Head of caudate nucleus (tissue), 42 donors: ENCODE measurements at places on chromosomes 11 and 22.

DNA sequence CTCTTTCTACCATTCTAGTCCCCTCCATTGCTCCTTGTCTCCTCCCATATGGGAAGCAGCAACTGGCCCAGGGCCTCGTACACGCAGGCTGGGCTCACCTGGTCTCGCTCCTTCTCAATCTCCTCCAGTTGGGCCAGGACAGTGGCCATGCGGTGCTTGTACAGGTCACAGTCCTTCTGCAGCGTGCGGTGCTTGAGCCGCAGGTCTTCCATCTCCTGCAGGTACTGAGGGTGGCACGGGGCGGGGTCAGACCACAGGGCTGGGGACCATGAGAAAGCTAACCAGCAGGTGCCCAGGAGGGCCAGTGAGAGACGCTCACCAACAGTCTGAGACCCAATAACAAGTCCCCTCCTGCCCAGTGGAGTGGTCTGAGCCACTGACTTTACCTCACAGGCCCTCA, 11.5 kb downstream of the CARD10 start:
- no peak for DNase-seq

- no peak for DNase-seq
Observed at GRCh38 chr11:66976028-66976467, 944 bp downstream of the C11orf86 start.

- no peak for DNase-seq
Observed at GRCh38 chr11:65629579-65629978, 8.3 kb upstream of the SIPA1 start.

DNA sequence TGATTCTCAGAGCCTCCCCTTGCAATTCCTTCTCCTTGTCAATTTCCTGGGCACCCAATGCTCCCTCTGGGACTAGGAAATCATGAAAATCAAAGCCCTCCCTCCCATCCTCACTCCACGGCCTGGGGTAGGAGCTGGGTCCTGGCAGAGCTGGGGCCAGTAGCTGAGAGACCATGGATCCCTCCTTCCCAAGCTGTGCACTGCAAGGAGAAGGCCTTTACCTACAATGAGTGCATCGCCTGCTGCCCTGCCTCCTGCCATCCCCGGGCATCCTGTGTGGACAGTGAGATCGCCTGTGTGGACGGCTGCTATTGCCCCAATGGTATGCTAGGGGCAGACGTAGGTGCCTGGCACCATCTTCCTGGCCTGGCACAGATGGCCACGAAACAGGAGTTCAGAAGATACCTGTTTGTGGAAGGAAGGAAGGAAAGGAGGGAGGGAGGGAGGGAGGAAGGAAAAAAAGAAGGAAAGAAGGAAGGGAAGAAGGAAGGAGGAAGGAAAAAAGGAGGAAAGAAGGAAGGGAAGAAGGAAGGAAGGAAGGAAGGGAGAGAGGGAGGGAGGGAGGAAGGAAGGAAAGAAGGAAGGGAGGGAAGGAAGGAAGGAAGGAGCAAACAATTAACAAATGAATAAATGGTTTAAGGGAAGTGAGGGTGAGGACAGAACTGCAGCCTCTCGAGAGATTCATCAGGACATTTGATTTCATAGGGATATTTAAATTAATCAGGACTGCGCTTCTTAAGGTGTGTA, 12.5 kb downstream of the OTOG start:
- no peak for DNase-seq

- DNase-seq: no peak
Observed at GRCh38 chr22:41687901-41688364, 734 bp downstream of the SNU13 start.

GRCh38 chr11:1399386-1400316, 9.9 kb downstream of the BRSK2 start:
- no peak for DNase-seq

DNA sequence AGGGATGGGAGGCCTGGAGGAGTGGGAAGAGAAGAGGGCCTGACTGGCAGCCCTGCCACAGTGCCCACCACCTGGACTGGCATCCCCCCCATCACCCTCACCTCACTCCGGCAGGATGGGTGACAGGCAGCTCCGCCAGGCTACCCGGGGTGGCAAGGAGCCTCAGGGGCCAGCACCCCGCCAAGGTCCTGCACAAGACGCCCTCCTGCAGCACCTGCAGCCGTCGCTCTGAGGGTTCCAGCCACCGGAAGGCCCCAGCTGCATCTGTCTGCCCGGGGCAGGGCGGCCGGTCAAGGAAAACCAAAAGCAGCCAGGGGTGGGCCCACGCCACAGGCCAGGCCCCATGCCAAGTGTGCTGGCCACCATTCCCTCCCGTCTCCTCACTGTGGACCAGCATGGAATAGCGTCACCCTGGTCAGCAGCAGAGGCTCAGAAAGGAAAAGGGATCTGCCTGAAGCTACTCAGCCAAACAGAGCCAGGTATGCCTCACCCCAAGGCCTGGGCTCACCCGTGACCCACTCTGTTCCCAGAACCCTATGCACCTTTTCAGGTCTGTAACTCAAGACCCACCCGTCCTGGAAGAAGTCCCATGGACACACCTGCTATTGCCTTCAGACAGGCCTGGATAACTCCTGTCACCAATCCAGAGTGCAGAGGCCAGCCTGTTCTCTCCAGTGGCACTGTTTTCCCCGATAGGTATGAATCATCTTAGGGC, 7.0 kb downstream of the RHBDD3 start:
- DNase-seq: no peak

- DNase-seq: no peak
Observed at GRCh38 chr11:38416141-38416540, 1818.1 kb upstream of the RAG2 start.

GRCh38 chr22:27404441-27404840, 397.1 kb downstream of the MN1 start:
- no peak for DNase-seq

- no peak for DNase-seq
Observed at GRCh38 chr22:50439314-50439870, 35.4 kb downstream of the SBF1 start.

- peak; percentile 65 for DNase-seq
Observed at GRCh38 chr11:73931039-73931645, 19.7 kb upstream of the DNAJB13 start.

GRCh38 chr11:74371269-74372052, 26.8 kb downstream of the PGM2L1 start:
- DNase-seq: no peak

GRCh38 chr11:14021738-14022137, 59.2 kb downstream of the SPON1 start:
- DNase-seq: no peak

DNA sequence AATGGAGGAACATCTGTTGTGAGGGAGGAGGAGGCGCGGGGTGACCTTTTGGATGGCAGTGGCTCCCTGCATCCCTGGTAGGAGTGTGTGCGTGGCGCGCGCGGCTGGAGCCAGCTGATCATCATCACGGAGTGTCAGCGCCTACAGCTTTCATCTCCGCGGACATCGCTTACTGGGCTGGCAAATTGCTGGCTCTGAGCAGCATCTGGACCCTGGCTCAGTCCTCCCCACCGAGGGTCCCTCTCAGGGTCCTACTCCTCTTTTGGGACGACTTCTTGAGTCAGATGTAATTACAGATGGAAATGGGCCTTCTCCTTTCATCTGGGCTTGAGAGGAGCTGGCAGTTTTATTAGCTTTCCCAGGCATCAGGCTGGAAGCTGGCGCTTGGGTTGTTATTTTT, 85.3 kb downstream of the CACNA1I start:
- no peak for DNase-seq

DNA sequence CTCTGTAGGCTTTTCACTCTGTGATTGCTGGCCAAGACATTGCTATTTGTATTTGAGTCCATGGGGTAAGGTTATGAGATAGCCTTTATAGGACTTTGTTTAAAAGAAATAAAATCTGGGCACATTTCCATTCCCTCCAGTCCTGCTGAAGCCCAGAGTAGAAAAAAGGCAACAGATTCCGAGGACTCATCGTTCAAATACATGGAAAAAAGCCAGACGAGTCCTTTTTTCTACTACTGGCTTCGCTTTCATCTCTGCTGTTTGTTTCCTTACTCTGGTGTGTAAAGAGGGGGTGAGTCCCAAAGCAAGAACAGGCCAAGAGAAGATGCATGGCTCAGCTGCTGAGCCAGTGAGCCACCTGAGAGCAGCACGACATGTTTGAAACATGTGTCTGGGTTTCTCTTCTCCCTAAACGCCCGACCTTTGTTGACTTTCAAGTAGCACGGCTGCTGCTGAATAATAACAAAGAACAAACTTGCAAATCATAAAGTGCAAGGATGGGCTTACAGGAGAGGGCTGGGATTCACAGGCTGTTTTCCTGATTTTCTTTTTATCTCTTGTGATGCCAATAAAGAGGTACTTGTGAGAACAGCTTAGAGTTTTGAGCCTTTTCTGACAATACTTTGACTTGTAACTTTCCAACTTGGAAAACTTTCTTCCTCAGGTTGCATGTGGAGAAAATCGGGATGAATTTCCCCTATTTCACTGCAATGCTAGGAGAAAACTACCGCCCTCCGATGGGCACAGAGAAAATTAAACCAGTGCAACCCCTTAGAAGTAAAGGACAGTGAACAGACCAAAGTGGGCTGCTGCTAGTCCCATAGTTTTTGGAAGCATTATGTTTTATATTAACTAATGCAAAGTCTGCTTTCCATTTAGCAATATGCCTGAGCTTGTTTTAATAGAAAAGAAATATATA, 195.2 kb upstream of the RAG2 start:
- no peak for DNase-seq

GRCh38 chr11:100940111-100940510, 189.5 kb downstream of the PGR start:
- no peak for DNase-seq

GRCh38 chr11:33383075-33383919, 126.1 kb downstream of the HIPK3 start:
- DNase-seq: no peak

- no peak for DNase-seq
Observed at GRCh38 chr11:119189393-119189792, 4.1 kb downstream of the NHERF4 start.

DNA sequence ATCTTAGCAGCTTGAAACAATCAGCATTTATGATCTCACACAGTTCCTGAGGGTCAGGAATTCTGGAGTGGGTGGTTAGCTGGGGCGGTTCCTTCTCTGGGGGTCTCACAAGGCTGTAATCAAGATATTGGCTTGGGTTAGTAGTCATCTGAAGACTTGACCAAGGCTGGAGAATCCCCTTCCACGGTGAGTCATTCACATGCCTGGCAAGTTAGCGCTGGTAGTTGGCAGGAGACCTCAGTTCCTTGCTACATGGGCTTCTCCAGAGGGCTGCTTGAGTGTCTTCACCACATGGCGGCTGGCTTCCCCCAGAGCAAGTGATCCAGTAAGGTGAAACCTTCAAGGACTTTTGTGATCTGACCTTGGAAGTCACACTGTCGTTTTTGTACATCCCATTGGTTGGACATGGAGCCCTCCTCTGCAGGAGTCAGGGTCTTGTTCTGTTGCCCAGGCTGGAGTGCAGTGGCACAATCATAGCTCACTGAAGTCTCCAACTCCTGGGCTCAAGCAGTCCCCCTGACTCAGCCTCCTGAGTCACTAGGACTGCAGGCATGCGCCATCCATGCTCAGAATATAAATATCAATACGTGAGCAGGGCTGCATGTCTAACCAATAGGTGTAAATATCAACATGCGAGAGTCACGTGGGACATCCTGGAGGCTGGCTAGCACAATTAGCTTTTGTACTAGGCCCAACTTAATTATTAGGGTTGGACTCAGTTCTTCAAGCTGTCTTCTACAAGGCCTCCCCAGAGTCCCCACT, 7.2 kb upstream of the NIPSNAP1 start:
- DNase-seq: no peak

DNA sequence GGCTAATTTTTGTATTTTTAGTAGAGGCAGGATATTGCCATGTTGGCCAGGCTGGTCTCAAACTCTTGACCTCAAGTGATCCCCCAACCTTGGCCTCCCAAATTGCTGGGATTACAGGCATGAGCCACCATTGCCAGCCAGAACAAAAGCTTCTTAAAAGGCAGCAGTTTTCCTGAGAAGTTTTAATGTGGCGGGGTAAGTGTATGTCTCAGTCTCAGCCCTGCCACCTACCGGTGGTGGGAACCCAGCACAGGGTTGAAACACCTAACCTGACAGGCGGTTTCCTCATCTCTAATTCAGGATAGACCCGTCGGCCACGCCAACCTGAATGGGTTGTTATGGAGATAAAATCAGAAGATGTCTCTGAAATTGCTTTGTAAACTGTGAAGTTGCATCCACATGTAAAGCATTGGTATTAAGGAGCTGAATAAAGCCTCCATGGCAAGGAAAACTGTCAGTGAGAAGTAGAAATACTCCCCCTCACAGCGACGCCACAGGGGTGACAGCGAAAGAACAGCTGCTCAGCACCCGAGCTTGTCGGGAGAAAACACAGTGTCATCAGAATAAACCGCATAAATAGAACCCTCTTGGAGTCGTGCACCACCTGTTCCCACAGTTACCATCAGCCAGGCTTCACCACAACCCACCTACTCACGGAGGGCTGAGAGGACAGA, 165.9 kb upstream of the NCAM1 start:
- DNase-seq: no peak

DNA sequence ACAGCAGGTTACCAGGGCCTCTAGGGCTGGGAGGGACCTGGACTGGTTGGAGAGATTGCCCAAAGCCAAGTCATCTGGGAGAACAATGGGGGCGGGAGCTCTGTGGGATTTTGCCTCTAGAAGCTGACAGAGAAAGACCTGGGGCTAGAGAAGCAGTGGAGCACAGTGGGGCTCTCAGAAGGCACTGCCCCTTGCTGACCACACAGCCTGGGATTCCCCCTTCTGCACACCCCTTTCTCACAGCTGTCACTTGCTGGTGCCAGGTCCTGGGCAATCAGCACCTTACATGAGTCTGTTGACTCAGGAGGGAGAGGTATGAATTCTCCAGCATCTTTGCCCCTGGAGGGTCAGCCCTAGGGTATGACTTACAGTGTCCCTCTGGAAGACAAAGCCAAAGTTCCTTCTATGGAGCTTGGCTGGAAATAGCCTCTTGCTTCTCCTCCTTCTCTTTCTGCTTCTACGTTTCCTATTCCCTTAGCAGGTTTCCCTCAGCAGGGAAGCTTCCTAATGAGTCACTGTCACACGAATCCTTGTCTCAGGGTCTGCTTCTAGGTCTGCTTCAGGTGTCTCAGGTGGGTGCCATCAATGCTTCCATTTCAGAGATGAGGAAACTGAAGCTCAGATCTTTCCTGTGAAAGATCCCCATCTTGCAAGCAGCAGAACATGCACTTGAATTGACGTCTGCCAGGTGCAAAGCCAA, 27.0 kb downstream of the GDPD5 start:
- no peak for DNase-seq

DNA sequence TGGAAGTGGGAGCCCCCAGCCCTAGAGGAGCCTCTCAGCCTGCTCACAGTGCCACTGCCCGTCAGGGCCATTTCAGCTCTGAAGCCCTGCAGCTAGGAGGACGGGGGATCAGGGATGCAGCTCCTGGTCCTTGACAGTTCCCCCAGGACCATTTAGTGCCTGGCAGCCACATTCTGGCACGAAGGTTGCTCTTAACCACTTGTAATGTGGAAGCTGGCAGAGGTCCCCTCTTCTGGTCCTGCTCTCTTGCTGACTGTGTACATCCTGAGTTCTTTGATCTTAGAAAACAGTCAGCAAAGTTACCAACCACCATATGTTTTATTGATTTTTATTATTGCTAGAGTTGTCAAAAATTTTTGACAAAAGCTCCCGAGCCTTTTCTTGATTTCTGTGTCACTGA, 44.2 kb downstream of the CABIN1 start:
- no peak for DNase-seq
